ENCODE measurements at places on chromosomes 6 and 20.

GRCh38 chr6:153104220-153104619, 26.9 kb downstream of the RGS17 start:
- DNase-seq: no peak

GRCh38 chr6:144413418-144413817, 128.3 kb downstream of the UTRN start:
- DNase-seq: no peak

DNA sequence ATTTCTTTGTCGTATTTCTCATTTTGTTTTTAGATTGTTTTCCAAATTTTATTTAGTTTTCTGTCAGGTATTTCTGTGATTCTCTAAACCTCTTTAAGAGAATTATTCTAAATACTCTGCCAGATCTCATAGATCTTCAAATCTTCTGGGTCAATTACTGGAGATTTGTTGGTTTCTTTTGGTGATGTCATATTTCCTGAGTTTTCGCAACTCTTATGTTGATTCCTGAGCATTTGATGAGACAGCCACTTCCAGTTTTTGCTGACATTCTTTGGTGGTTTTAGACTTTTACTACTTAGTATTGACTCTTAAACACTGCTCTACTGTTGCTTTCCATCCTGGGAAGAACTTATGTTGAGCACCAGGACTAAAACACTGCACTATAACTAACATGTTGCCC, 21.9 kb downstream of the ADGB start:
- no peak for DNase-seq

DNA sequence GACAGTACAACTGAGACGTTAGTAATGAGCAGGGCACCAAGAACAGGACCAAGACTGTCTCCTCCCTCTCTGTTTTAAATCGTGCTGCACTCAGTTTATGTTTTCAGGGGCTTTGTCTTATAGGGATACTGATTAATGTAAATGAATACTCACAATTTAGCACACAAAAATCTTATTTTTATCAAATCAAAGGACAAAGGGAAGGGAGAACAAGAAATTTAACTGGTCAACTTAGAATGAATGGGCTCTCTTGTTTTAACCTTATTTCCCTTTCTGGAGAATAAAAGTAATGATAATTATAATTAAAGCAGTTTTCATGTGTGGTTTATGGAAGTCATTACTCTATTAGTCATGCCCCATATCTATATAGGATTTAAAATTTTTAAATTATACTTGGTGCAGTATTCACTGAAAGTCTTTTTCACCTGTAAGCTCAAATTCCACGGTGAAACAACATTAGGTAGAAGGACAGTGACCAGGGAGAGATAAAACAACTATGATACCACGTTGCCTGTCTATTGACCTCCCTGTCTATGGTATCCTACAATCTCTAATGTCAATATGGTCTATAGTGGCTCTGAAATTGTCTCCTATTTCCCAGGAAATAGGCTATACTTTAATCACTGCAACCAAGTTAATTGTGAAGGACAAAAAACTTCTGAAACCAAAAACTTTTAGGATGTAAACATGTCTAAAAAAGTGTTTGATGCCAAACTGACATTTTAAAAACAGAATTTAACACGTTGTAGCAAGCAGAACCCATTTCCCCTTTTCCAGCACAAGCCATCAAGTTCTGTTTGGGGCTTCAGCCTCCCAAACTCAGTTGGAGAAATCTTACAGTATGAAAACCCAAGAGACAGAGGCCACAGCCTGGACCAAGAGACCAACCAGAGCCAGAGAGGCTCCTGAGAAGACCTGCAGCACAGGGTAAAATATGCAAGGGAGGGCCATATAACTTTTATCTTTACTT, 15.0 kb downstream of the ELOVL5 start:
- DNase-seq: no peak

DNA sequence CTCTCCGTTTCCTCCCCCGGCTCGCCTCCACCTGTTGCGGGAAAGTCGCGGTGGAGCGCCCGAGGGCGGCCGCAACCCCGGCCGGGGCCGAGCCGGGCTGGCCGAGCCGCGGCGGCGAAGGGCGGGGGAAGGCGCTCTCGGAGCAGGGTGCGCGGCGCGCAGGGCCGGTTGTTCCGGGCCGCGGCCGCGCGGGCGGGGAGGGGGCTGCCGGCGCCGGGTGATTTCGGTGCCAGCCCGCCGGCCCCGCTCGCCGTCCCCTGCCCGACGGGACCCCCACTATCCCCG, 235 bp downstream of the MAP7 start:
- DNase-seq: no peak

DNA sequence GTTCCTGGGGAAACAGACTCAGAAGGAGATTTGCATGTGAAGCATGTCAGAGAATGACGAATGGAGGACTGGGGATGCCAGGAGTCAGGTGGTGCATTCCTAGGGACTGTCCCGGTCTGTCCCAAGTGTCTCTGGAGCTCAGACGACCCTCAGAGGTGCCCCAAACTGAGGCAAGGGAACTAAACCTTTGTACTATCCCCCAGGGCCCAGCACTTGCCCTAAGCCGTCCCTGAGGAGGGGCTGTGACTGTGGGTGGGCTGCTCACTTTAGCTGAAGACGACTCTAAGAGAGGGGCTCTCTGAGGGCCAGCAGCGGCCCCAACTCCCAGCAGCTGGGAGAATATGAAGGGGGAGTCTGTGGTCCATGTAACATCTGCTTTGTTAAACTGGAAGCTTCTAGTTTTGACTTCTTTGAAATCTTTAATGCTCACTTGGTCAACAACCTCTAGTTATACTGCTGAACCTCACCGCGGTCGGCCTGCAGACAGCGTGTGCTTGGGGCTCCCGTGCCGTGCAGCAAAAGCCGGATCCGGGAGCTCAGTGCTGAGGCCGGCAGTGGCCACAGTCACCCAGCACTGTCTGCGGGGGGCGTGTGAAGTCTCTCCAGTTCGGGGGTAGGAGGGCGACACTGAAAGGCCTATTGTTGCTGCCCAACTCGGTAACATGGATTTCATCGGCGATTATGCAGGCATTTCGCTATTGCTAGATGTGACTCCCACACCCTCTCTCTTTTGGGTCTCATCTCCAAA, 34.2 kb downstream of the TUBB2B start:
- DNase-seq: no peak

DNA sequence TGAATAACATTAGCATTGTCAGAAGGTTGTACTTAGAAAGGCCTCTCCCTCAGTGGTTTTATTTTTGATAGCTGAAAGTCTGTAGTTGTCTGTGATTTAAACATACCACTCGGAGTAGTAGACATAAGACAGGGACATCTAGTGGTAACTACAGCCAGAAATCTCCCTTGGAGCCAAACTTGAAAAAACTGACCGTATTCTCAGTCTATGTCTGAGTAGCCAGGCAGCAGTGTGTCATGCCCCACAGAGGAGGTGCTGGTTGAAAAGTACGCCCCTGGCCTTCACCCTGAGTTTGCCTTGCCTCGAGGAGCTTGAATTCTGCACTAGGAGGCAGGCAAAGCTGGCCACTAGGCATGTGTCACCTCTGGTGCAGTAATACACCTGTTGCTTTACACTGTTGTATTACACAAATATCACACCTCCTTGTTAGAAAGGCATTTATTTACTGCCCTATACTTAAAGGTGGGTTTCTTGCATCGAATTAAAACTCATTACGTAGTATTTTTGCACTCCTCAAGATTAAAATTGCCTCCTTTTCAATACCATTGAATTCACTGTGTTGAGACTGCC, 20.8 kb downstream of the ZBTB2 start:
- DNase-seq: no peak

DNA sequence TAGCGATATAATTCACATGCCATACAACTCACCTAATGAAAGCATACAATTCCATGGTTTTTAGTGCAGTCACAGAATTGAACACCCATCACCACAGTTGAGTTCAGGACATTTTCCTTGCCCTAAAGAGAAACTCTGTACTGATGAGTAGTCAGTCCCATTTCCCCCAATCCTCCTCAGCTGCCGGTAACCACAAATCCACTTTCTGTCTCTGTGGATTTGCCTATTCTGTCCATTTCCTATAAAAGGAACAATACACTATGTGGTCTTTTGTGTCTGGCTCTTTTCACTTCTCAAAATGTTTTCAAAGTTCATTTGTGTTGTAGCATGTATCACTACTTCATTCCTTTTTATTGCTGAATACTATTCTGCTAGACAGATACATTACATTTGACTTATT, 67.9 kb upstream of the TGM3 start:
- DNase-seq: no peak

DNA sequence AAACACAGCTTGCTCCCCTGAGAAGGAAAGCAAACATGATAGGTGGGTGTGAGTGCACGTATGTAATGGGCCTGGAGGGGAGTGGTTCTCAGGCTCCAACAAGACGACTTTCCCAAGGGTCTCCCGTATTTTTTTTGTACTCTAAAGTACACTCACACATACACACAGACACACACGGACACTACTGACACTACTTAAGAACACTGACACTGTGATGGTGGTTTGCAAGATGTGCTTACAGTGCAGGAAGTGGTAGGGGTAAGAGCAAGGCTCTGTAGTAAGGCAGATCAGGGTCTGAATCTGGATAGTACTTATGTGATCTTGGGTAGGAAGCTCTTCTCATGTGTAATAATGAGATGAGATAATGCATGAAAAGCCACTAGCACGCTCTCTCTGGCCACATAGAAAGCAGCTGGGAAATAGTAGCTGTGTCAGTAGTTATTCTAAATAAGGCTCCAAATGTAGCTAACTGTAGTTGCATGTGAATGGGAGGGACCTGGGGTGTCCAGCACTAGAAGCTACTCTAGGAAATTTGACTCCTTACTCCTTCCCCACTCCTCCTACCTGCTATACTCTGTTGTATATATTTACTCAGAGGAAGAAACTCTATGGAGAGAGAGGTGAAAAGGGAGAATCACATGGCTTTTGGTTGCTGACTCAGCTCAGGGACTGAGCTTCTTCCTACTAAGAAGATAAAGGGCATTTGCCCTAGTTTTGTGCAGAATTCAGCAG, 8.4 kb upstream of the ZBTB24 start:
- no peak for DNase-seq

DNA sequence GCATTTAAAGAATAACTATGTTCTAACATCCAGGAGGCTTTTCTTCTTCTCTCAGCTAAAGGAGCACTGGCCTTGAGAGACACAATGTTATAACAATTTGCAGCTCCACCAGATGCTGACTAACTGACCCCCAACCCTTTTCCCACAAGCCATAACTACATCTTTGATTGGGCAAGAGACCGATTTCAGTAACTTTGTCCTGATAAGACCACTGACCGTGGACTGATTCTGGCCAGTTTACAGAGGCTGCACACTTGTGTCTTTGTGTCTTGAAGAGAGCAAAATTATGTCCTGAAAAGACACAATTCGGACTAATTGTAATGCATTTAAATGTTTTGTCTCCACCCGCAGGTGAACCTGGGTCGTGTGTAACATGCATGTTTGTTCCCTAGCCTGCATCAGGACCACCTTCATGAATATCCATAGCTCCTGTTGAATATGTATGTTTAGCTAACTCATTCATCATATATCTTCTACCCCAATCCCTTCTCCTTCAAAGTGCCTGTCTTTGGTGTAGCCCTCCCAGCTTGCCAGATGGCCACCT, 22.3 kb downstream of the ABRACL start:
- DNase-seq: no peak

DNA sequence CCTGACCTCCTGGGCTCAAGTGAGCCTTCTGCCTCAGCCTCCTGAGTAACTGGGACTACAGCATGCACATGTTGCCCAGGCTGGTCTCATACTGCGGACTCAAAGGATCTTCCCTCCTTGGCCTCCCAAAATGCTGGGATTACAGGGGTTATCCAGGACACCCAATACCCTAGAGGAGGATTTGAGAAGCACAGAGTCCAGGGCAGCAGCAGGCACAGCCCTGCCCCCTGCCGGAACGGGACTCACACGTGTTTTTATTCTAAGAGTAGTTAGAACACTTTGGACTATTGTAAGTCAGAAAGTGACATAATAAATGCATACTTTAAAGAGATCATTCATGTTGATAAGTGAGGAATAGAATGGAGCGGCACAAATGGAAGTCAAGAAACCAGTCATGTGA, 80.2 kb downstream of the C6orf118 start:
- no peak for DNase-seq

GRCh38 chr20:25545171-25545570, 40.2 kb downstream of the NINL start:
- DNase-seq: no peak

DNA sequence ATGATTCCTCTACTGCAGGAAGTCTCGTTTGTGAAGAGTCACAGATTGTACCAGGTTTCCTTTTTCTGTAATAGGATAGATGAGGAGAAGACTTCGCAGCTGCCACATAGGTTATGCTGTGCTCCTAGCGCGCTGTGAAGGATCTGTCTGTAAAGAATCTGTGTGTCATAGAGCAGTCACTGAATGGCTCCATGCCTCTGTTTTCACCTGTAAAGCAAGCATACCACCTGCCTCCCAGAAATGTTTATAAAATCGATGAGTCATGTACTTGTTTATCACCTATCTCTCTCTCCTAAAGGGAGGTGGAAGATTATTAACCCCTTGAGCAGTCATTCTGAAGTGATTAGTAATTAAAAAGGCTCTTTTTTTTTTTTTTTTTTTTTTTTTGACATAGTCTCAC, 86.6 kb downstream of the TFAP2B start:
- no peak for DNase-seq

GRCh38 chr20:18541741-18542140, 25.5 kb upstream of the SMIM26 start:
- DNase-seq: no peak

All from activated T-cell treated with anti-CD3 and anti-CD28 coated beads, Interleukin-2, amount 50 U/mL, for 4 hours (primary cell).